Glutamatergic neuron (in vitro differentiated cells): ENCODE measurements at places on chromosomes 7 and 10. TPM values are rescaled to one million over a fixed set of nuclear protein-coding genes. Genes with fewer than 3 reads are reported as not detected.

GRCh38 chr7:29084832-29085231 lies 61.5 kb downstream of the CPVL start:
- no peak for DNase-seq

- no peak for DNase-seq
Observed at GRCh38 chr10:98186681-98187080, 52.2 kb downstream of the R3HCC1L start.

DNA sequence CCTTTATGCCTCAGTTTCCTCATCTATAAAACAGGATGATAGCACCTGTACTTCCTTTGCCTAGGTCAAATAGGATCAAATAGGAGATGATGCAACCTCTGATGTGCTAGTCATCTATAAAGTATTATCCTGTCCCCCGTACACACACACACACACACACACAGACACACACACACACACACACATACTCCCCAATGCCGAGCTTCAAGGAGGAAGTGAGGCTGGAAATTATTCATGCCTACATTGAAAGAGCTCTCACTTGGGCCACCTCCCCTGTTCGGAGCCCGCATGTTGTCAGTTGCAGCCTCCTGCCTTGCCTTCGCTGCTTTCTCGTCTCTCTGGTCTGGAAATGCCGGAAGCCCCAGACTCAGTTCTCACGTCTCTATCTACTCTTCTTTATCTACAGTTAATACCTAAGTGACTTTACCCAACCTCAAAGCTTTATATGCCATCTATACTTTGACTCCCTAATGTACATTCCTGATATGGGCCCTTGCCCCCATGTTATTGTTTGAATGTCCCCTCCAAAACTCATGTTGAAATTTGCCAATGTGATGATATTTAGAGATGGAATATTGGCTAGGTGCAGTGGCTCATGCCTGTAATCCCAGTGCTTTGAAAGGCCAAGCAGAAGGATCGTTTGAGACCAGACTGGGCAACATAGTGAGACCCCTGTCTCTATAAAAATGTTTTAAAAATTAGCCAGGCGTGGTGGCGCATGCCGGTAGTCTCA lies 6.9 kb upstream of the UBE2H start:
- DNase-seq: no peak

Gene TLX1
- total RNA-seq: 14.3 TPM

Gene TMEM26
- total RNA-seq: not detected

Gene CLRN3
- total RNA-seq: not detected

Gene HABP2
- not detected for total RNA-seq
